GM23248 (cell line): ENCODE measurements at places on chromosomes 5 and 9.

DNA sequence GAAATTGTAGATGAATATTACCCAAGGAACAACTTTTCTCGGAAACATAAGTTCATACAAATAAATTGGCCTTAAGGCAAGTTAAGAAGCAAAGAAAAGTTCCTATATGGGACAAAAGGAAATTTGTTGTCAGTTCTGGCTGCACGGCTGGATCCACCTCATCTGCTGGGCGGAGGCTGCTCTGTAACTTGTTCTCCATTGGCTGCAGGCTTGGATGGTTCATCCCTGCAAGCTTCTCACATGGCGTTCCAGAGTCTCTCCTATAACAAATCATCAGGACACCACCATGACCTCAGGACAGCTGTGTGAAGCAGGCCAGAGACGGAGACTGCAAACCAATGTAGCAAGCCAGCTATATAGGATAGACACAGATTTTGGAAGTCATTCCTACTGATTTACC lies 81.4 kb upstream of the DAB2 start:
- DNase-seq: peak; percentile 79

DNA sequence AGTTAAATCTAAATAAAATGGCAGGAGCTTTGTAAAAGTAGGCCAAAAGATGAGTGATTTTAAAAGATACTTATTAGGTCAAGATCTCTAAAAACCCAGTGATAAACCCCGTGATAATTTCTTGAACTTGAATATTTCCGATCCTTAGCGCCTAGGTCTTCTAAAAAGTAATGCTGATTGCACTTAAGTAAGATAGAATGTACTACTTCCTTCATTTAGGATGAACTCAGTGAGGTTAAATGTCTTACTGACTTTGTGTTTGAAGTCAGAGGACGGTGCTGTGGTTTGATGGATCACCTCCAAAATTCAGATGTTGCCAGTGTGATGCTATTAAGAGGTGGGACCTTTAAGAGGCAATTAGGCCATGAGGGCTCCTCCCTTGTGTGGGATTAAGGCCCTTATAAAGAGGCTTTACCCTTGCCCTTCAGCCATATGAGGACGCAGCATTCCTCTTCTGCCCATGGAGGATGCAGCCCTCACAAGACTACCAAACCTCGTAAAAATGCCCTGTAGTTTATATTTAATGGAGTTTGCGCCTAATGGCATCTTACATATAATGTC lies 130.1 kb downstream of the TRIO start:
- no peak for DNase-seq

- no peak for DNase-seq
Measured at GRCh38 chr5:129001841-129002526, 36.7 kb downstream of the SLC27A6 start.

DNA sequence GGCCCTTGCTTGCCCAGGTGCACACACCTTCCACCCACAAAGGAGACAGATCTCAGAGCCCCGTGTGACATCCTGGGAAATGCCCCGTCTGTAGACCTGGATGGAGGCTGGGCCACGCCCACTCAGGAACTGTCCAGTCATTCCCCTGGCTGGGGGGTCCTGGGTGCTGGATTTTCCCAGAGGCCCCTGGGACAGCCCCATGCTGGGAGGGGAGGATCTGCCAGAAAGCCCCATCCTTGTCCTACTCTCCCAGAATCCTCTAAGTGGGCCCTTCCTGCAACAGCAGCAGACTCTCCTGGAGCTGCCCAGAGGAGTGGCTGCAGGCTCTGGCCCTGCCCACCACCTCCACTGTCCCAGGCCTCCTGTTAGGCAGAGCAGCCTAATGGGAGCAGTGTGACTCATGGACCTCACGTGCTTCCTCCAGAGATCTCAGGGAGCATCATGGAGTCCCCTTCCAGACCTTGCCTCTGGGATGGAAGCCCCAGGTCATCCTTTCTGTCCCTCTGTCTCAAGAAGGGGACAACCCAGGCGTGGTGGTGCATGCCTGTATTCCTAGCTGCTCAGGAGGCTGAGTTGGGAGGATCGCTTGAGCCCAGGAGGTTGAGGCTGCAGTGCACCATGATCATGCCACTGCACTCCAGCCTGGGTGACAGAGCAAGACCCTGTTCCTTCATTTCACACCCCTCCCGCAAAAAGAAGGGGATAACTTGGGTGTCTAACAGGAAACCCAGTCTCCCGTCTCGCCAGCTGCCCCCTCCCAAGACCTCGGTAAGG lies 51.7 kb downstream of the JADE2 start:
- peak; percentile 89 for DNase-seq

DNA sequence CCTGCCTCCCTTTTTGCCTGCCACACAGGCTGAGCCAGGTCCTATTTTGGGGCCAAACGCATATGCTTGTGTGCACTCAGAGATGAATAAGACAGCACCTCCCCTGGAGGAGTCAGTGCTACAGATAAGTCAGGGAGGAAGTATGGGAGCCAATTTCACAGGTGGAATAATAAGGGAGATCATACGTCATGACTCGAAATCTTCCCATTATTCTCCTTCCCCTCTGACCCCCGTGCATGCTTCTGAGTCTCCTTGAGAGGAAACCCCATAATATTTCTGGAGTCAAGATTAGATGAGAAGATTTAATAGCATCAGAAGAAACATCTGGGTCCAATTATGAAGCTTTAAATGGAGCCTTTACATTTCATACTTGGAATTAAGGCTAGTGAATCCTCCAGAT lies 15.1 kb upstream of the ZCCHC7 start:
- peak; percentile 36 for DNase-seq

- DNase-seq: peak; percentile 49
Measured at GRCh38 chr5:17219006-17219422, 1.6 kb downstream of the BASP1 start.

DNA sequence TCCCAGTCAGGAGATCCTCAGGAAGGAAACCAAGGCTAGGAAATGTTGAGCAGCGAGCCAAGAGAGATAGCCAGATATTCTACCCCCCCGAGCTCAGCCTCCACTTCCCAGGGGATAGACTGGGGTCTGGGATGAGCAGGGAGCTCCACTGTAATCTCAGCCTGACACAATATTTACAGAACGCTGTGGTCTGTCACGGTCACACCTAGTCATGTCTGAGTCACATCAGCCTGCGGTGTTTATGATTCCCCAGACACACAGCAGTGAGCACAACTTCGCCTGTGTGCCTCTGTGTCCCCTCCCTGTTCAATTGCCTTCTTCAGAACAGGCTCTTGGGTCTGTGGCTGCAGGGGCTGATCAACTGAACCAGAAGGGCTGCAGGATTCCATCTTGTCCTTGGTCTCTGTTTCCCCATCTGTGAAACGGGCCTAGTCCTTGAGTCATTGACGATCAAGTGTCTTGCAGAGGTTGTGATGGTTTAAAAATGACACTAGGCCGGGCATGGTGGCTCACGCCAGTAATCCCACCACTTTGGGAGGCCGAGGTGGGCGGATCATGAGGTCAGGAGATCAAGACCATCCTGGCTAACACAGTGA lies 8.6 kb upstream of the PRRX2 start:
- peak; percentile 92 for DNase-seq
